ENCODE measurements at places on chromosomes 4 and X.

- peak; percentile 50 for DNase-seq
Observed at GRCh38 chr4:138835832-138836533, 179.6 kb upstream of the NOCT start.

DNA sequence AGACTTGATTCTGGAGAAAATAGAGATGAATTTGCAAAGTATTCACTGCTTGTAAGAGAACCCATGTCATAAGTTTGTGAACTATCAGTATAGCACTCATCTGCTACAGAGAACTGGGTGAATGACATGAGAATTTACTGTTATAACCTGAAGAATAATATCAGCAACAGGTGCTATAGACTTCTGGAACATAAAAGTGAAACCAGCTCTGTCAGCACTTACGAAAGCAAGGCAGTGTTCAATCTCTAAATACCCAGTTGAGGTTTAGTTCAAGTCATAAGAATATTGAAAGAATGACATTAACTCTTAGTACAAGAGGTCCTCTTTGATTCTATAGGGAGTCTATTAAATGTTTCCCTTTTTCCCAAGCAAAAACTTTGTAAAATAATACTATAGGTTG, 232.9 kb upstream of the ANKRD50 start:
- no peak for DNase-seq

DNA sequence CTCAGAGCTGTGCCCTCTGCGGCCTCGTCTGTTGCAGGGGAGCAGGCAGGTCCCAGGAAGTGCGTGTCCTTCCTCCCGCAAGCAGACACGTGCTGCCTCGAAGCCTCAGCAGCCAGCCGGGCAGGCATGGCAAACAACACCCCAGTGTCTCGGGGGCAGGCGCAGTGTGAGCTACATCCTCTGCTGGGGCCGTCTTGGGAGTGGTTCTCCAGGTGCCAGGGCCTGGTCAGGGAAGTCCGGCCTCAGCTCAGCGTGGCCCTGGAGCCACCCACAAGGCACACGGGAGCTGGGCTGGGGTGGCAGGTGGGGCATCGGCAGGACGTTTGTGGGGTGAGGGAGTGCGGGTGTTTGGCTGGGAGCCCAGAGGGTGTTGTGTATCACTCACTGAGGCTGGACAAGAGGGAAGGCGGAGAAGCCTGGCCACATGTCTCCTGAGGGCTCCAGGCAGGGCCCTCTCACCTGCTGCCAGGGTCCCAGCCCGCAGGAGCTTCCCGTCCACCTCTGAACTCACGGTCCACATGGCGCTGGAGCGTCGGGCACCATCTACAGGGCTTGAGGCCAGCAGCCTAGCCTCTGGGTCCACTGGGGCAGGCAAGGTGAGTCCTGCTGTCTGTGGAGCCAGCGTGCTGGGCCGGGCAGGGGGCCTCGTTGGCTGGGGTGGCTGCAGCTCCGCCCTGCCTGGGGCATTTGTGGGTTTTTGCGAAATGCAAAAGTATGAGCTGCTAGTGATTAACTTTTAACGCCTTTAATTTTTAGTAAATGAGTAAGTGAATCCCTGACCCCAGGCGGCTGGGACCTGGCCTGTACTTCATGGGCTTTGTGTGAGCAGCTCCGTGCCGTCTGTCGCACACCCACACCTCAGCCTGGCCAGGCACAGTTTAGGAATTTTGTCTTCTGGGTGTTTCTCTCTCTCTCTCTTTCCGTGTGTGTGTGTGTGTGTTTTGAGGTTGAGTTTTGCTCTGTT, 17.3 kb upstream of the UVSSA start:
- peak; percentile 75 for DNase-seq

- peak; percentile 45 for DNase-seq
Observed at GRCh38 chr4:102299354-102300107, 45.8 kb downstream of the SLC39A8 start.

DNA sequence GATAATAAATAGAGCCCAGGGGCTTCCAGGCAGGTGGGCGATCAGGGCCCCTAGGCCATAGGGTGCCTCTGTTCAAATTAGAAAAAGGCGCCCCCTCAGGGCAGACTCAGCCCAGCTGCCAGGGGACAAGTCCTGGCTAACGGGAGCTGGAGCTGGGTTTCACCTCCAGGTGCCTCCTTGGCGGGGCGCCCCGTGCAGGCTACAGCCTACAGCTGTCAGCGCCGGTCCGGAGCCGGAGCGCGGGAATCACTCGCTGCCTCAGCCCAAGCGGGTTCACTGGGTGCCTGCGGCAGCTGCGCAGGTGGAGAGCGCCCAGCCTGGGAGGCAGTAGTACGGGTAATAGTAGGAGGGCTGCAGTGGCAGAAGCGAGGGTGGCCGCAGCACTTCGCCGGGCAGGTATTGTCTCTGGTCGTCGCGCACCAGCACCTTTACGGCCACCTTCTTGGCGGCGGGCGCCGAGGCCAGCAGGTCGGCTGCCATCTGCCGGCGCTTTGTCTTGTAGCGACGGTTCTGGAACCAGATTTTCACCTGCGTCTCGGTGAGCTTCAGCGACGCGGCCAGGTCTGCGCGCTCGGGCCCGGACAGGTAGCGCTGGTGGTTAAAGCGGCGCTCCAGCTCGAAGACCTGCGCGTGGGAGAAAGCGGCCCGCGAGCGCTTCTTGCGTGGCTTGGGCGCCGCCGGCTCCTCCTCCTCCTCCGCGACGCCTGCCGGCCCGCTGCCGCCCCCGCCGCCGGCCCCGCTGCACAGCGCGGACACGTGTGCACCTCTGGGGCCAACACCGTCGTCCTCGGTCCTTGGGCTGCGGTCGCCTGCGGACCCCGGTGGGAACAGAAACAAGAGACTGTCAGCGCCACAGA, 2.4 kb downstream of the NKX3-2 start:
- DNase-seq: no peak

DNA sequence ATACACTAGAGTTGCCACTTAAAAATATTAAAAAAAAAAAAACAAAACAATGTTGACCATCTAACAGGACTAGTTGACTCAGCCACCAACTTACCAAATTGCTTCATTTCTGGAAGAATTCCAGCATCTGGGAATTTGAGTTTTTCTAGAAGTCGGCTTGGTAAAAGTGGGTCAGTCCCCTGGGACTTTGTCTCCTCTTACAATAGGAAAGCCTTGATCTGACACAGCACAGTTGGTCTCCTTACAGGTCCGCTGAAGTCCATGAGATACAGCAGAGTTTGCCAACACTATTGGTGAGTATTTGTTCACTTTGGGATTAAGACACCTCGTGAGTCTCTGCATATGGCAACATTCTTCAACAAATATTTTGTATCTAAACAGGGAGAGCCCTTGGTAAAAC, 18.2 kb upstream of the DDIT4L start:
- peak; percentile 61 for DNase-seq

- no peak for DNase-seq
Observed at GRCh38 chr4:147891476-147892115, 159.7 kb downstream of the ARHGAP10 start.

GRCh38 chrX:105820247-105820646, 2.1 kb upstream of the NRK start:
- no peak for DNase-seq

- peak; percentile 71 for DNase-seq
Observed at GRCh38 chrX:130114141-130114588, 3.9 kb upstream of the ELF4 start.
